ENCODE measurements at places on chromosomes 3 and 15. TPM values are rescaled to one million over a fixed set of nuclear protein-coding genes. Genes with fewer than 3 reads are reported as not detected.

NPAP1 gene
- polyA plus RNA-seq, result under 0.01 TPM

RETNLB gene
- not detected for polyA plus RNA-seq

PLCH1 gene
- 0.07 TPM for polyA plus RNA-seq

PP2D1 gene
- polyA plus RNA-seq, result not detected

GOLGA6L7 gene
- polyA plus RNA-seq, result not detected
